Inflammatory macrophage treated with lipopolysaccharide for 4 hours (primary cell): ENCODE measurements at places on chromosomes 16 and 17.

DNA sequence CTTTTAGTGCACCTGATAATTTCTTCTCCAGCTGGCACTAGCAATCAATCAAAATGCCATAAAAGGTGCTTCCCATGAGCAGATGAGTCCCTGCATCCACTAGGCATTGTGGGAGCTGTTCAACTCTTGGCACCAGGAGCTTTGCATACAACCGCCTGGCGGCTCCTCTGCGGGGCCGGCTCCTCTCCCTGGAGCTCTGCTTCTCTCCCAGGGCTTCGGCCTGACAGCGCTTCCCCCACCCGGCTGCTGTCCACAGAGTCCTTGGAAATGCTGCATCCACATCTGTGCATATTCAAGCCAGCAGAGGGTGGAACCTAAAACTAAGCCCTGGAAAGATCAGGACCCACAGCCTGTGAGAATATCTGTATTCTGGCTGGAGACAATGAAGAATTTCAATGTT lies 62.9 kb downstream of the LMF1 start:
- DNase-seq: no peak

- DNase-seq: no peak
Observed at GRCh38 chr17:47621293-47622179, 28.2 kb upstream of the KPNB1 start.

- no peak for DNase-seq
Observed at GRCh38 chr17:67801626-67802175, 23.6 kb upstream of the BPTF start.

DNA sequence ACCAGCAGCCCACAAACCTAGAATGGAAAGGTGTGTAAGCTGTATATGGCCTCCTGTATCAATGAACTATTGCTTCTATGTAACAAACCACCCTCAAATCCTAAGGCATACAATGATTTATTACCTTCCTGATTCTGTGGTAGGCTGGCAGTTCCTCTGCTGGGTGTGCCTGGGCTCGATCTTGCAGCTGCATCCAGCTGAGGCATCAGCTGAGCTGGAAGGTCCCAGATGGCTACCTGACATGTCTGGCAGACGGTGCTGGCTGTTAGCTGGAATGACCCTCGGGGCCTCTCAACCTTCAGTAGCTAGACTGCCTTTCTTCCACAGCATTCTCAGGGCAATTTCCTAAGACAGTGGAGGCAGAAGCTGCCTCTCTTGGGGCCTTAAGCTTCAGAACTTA lies 152.7 kb downstream of the RAB11FIP4 start:
- DNase-seq: no peak

GRCh38 chr17:81111066-81111465 lies 54.2 kb upstream of the PVALEF start:
- no peak for DNase-seq

DNA sequence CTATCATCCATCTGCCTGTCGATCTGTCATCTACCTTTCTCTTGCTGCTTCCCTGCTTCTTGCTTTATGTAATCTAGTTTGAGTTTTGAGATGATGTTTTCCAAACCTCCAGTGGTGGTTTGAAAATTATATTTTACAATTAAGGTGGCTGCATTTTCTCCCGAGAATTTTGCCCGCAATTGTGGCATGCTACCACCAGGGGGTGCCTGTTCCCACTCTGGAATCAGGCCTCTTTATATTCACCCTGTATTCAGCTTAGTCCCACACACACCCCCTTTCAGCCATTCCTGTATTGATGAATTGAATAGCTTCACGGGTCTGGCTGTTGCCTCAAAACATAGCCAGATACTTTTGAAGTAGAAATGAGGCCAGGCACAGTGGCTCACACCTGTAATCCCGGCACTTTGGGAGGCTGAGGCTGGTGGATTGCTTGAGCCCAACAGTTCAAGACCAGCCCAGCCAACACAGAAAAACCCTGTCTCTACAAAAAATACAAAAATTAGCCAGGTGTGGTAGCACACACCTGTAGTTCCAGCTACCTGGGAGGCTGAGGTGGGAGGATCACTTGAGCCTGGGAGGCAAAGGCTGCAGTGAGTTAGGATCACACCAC lies 3.2 kb downstream of the PRSS22 start:
- peak; percentile 38 for DNase-seq

DNA sequence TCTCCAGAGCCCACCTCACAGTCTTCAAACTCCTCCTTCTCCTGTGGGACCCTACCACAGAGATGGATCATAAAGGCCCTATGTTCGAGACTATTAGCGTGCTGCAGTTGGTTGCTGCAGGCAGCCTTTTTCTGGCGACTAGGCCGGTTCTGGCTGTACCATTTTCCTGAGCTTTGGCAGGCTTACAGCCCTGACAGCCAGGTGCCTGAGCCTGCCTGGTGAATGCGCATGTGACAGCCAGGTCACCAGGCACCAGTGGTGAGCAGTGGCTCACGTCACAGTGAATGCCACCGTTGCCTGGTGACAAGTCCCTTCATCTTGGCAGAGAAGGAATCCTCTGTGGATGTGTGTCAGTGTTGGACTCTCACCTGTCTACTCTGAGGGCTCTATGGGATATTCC lies 978.8 kb downstream of the KCNJ18 start:
- DNase-seq: no peak

- DNase-seq: no peak
Observed at GRCh38 chr16:78128913-78129312, 29.5 kb downstream of the WWOX start.

GRCh38 chr16:90057738-90058173 lies 19.4 kb downstream of the PRDM7 start:
- peak; percentile 75 for DNase-seq

DNA sequence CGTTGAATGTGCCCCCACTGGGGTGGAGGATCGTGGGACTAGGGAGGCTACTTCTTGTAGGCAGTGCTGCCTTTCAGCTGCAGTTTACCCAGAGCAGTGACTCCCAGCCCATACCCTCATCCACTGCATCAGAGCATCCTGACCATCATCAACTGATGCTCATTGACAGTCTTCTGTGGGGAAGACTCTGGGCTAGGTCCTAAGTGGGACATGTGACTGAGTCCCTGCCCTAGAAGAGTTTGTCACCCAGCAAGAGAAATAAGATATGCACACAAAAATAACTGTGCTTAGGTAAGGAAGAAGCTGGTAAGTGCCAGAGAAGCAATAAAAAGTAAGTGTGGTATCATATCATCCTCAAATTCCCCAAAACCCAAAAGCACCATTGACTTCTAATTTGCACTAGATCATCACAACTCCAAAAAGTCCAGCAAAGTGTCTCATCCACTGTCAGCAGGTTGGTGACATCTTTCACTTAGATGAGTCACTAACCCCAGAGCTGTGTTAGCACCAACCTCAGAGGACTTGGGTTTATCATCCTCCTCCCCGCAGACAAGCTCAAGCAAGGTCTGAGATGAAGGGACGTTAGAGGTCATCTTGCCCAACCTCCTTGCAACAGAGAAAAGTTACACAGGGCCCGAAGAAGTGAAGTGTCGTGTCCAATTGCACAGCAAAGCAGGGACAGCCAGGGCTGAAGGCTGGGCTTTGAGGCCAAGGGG lies 99.0 kb downstream of the CCDC182 start:
- peak; percentile 69 for DNase-seq

DNA sequence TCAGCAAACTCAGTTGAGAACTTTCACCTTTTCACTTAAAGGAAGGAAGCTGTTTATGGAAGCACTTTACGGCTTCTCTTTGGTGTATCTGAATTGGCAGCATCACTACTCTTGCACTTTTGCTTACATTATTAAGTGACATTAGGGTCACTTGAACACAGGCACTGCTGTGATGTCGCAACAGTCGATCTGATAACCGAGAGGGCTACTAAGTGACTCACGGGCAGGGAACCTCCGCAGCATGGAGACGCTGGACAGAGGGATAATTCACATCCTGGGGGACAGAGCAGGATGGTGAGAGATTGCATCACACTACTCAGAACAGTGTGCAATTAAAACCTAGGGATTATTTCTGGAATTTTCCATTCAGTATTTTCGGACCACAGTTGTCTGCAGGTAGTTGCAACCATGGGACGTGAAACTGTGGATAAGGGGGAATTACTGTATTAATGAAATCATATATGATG lies 56.5 kb downstream of the DNAH2 start:
- DNase-seq: no peak

DNA sequence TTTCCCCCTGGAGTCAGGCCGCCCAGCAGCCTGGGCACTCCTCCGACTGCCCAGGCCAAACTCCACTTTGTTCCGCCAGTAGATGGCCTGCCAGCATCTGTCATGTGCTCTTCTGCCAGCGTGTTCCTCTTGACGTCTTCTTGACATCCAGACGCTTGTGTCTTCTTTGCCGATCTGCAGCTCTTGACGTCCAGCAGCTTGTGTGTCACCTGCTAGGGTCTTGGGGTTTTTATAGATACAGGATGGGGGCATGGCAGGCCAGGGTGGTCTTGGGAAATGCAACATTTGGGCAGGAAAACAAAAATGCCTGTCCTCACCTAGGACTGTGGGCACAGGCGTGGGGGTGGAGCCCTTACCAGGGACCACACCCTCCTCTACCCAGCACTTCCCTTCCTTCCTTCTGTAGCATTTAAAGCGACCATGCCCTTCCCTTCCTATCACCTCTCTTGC lies 88.7 kb downstream of the BMERB1 start:
- DNase-seq: peak; percentile 82

DNA sequence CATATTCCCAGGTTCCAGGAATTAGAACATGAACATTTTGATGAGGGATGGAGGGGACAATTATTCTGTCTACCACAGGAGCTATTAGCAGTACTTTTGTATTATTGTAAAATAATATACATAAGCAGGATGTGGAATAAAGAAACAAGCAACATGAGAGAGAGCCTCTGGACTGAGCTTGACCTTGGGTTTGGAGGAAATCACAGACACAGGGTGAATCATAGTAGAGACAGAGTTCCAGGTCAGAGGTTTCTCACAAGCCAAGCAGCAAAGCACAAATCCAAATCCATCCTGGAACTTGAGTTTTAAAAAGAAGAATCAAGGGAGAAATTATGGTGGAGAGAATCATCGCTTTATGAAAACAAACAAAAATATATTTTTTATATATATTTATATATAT lies 5.1 kb downstream of the KRT31 start:
- DNase-seq: no peak

- DNase-seq: peak; percentile 20
Observed at GRCh38 chr16:67431775-67432505, 1.0 kb downstream of the HSD11B2 start.

DNA sequence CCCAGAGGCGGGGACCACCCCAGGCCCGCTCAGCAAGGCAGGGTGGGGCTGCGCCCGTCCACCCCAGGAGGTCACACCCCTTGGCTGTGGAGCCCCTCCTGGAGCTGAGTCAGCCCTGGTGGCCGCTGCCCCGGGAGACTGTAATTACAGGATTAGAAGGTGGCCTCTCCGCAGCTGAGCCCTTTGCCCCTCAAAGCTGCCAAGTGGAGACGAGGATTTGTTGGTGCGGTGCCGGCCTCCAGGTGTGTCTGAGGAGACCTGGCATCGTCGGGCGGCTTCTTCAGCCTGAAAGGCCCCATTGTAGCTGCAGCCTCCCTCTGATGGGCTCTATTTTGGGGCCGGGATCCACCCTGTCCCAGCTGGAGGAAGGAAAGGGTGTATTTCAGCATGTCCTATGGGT lies 22.7 kb upstream of the SPNS2 start:
- DNase-seq: no peak

DNA sequence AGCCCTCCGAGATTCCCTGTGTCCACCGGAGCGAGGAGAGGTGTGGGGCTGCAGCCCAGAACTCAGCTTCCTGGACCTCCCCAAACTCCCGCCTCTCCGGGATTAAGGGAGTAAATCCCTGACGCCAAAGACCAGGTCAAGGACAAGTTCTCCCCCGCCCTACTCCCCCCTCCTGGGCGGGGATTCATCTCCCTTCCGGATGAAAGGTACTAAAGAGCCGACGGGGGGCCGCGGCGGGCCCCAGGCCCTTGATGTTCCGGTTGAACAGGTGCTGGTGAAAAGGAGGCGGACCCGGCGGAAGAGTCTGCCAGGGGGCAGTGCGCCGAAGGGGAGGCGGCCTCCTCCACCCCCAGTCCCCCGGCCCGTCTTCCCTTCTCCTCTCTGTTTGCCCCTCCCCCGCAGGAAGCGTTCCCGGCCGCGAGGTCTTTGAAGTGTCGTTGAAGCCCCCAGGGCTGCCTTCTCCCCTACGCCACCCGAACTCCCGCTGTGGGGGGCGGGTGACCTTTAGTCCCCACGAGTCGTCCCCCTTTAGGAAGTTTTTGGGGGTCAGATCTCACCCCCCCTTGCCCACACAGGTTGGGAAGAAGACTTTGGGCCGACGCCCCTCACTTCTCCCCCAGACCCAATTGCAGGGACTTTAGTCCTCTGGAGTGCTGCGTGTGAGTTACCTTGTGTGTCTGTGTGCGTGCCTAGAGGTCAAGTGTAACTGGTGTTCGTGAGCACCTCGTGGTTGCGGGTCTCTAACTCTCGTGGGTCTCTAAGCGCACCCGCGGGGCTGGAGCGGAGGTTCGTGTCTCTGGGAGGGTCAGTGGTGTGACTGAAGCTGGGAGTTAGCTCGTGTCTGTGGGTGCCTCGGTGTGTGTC lies 1.1 kb upstream of the MLLT6 start:
- DNase-seq: peak; percentile 61

- DNase-seq: no peak
Observed at GRCh38 chr17:8563981-8564602, 66.4 kb downstream of the MYH10 start.

GRCh38 chr17:36675250-36675649 lies 73.9 kb downstream of the MRM1 start:
- DNase-seq: peak; percentile 5

DNA sequence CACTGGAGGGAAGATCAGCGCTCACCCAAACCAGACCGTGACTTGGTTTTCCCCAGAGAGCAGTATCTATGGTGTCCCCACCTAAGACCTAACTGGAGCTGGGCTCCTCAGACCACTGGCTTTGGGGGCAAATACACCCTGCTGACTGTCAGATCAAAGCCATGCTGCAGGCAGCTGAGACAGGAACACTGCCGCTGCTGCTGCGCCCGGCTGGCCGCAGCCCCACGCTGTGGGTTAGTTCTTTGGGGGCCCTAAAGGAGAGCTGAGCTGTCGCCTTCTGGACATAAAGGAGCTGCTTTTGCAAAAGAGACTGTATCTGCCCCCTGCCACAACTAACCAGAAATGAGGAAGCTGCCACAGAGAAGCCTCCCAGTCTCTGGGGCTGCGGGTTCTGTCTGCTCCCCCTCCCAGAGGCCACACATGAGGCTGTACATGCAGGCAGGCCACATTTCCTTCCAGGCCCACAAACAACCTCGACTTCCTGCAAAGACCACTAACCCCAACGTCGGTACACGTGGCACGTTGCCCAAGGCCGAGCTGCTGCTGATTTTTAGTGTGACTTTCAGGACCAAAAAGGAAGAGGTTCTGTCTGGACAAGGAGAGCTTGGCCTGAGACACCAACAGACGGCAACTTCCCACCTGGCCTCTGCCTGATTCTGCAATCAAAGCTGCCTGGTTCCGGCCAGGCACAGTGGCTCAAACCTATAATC lies 18.2 kb upstream of the ABR start:
- DNase-seq: peak; percentile 91

DNA sequence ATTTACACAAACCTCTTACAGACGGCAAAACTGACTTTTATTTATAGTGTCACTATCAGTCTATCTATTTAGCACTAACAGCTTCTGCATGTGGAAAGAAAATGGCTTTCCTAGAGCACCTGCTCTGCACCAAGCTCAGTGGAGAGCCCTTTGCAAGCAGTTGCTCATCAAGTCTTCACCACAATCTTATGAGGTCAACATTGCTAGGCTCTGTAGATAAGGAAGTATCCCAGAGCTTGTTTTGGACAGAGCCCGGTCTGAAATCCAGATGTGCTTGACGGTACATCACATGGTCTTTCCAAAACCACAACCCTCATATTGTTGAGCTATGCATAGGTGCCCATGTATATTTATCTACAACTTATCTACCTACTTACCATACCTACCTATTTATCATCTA lies 572.7 kb upstream of the CDH5 start:
- DNase-seq: no peak

GRCh38 chr17:42233156-42233555 lies 38.9 kb upstream of the GHDC start:
- DNase-seq: no peak

- no peak for DNase-seq
Observed at GRCh38 chr16:87860553-87861299, 8.6 kb downstream of the SLC7A5 start.
